ENCODE measurements at places on chromosomes 11 and 22.

- no peak for DNase-seq
Measured at GRCh38 chr11:10498426-10499250, 42.3 kb downstream of the RNF141 start.

- DNase-seq, result no peak
Measured at GRCh38 chr11:116862951-116863350, 25.5 kb upstream of the APOA1 start.

GRCh38 chr11:122108192-122108799 is 7.7 kb downstream of the BLID start:
- no peak for DNase-seq

GRCh38 chr22:48306785-48307510 is 1520.7 kb downstream of the BRD1 start:
- DNase-seq, result no peak

DNA sequence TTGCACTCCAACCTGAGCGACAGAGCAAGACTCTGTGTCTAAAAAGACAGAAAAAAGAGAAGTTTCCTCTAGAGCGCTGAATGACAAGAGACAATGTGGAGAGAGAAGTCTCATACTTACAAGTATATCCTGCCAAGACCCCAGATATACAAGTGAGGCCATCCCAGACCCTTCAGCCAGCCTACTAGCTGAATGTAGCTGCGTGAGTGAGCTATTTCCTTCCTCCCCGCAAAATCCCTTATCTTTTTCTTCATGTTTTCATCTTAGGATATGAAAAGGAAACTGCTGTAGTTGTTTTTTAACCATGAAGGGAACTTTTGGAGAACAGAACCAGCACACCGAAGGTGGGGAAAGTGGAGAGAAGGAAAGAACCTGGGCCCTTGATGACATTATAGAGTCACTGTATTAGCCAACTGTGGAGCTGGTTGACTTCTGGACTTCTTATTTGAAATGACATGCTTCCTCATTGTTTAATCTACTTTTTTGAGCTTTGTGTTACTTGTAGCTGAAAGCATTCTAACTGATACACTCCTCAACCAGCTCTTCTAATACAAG is 4.4 kb upstream of the DDX17 start:
- no peak for DNase-seq

DNA sequence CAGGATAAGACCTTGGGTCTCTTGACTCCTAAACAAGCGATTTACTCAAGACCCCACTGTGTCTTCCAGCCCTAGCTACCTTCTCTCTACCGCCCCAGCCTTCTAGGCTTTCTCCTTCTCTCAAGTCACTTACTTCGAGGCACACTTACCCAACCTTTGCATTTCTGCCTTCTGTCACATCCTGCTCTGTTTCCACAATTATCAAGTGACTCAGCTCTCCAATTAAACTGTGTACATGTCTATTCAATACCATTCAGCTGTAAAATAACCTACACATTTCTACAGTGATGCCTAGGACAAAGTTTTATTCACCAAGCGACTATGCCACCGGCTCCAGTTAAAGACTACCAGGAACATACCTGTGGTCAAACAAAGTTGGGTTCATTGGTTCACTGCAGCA is 69.0 kb downstream of the LARGE1 start:
- no peak for DNase-seq

- DNase-seq, result peak; percentile 47
Measured at GRCh38 chr22:26756675-26757293, 99.4 kb downstream of the MIAT start.

GRCh38 chr11:86209806-86210657 is 34.5 kb upstream of the EED start:
- no peak for DNase-seq

DNA sequence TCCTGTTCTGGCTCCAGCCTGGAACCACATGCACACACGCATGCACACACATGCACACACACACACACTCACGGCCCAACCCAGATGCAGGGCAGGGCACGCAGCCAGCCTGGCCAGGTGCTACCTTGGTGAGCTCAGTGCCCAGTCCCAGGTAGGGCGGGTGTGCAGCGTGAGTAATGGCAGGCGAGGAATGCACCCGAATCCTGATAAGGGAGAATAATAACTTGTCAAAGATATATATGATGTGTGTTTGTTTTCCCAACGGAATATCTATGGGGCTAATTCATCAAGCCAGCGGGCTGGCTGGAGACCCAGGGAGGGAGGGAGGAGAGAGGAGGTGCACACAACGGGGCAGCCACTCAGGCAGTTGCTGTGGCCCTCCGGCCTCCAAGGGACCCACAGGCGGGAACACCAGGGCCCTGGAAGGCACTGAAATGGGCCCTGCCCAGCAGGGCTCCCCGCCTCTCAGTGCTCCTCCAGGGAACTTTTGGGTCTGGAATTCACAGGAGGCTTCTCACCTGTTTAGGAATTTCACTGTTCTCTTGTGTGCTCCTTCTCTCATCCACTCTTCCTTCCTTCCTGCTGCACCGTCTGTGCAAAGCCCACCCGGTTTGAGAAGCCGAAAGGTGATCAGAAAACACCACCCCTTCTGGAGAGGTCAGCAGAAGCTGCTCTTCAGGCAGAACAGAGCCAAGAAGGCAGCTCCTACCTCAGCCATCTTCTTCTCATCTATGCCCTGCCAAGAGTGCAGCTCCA is 79.0 kb downstream of the BUD13 start:
- no peak for DNase-seq

DNA sequence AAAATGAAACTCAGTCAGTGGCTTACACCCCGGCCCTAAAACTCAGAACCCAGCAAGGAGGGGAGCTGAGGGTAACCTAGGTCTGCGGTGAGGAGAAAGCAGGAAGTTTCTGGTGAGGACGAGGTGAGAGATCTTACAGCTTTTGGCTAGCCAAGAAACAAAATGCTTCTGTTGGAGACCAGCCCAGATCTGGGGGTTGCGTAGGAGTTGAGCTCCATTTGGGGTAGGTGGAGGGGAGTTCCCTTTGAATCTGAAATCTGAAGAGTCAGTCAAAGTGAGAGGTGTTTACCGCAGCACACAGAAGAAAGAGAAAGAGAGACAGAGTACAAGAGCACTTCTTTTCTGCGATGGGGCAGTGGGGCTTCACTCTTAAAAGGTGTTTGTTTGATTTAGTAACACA is 29.6 kb downstream of the EHF start:
- DNase-seq, result peak; percentile 72

DNA sequence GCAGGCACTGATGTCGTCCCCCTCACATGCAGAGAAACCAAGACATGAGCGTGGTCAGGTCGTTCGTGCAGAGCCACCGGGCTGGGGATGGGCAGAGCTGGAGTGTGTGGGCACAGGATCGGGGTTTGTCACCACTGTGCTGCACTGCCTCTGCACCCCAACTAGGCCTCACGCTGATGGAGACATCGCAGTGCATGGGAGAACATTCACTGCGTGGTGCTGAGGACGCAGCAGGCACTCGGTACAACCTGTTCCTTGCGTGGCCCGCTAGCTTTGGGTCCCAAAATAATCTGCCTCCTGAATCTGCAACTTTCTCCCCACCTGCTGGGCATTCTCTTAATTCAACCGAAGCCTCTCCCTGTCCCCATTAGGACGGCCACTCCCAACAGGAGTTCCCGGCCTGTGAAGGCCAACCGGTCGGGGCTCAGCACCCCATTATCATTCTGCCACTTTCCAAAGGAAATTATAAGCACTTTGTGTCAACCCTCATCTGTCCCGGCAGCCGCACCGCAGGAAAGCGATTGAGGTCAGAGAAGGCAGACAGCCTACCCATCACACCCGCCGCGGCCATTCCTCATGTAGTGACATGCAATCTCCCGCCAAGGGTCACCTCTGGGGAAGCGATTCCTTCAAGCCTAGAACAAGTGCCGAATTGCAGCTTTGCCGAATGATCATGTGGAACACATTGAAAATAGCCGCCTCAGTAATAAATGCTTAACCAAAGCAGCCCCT is 490.4 kb downstream of the MN1 start:
- DNase-seq, result no peak

- no peak for DNase-seq
Measured at GRCh38 chr11:3867209-3868091, 12.0 kb downstream of the STIM1 start.

DNA sequence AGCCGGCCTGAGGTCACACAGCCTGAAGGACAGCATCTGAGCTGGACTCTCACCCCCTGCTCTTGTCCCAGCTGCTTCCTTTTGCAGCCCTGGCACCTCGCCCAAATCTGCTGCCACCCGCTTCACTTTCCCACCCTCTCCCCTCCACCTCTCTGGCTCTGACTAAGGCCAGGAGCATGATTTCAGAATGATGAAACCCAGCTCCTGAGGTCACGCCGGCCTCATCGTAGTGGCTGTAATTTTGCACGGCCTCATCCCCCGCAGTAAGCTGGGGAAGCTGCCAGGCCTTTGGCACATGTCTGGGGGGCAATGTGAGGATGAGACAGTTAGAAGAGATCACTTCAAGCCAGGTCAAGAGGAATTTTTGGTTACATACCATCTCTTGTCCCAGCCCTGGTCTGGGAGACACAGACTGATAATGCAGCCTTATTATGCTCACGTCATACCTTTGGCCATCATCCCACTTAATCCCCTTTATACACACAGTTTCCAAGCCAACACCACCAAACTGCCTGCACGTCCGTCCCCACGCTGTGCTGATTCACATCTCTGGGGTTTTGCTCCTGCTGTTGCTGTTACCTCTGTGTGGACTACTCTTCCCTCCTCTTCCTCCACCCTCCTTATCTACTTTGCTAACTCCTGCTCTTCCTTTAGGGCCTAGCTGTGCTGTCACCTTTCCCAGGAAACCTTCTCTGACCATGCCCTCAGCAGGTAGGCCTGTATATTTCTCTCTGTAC is 58.1 kb downstream of the CHRDL2 start:
- no peak for DNase-seq

DNA sequence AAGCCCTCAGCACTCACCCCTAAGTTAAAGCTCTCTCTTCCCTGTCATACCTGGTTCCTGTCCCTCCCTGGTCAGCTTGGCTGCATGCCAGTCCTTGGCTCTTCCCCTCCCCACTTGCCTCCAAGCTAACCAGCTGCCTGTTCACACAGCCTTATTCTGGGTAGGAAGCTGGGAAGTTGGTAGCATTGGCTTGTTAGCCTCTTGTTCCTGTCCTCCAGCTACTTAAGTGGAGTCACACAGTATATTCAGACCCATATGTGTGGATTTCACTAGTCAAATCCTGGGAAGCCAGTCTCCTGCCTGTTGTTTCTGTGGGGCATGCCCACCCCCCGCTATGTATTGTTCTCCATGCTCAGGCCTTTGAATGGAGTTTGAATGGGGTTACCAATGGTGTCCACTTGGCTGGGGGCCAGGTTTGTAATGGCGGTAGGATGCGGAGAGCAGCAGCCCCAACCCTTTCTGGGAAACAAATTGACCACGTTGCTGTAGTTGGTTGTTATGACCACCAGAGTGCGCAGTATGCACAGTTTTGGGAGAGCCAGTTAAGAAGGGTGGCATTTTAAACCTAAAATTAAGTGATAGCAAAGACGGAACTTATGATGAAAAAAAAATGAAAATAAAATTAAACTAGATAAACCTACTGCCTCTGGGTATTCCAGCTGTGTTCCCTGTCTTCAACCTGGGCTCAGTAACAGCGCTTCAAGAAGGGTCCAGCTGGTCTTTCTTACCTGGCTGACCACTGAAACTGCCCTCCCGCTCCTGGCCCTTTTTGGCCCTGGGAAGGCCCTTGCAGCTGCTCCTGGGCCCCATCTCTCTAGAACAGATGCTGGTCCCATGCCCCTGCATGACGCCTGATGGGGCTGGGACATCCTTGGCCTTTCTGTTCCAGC is 10.7 kb upstream of the RPS3 start:
- DNase-seq, result peak; percentile 64

DNA sequence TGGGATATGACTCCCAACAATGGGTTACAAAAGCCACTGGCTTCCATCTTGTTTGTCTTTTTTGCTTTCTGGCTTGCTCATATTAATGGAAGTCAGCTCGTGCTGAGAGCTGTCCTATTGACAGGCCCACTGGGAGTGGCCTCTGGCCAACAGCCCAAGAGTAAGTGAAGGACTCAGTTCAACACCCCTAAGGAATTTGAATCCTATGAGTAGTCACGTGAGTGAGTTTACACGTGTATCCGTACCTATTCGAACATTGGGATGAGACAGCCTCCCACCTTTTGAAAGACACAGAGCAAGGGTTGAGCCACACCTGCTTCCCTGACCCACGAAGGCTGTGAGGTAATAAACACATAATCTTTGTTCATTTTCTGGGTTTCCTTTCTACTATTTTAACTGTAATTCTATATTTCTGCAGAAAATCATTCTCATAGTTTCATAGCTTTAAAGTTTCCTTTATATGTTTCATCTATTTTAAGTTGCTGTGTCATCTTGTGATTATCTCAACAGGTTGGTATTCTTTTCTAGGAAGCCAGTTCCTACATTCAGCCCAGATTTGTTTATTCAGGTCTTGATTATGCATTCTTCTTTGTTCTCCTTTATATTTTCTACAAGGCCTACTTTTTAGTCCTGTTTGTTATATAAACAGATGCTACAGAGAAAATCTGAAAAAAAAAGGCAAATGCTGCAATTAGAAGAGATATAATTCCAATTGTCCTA is 802.3 kb downstream of the CNTN5 start:
- no peak for DNase-seq

- DNase-seq, result no peak
Measured at GRCh38 chr22:39419096-39419495, 19.5 kb downstream of the TAB1 start.

GRCh38 chr11:131064373-131064991 is 148.2 kb upstream of the SNX19 start:
- no peak for DNase-seq

GRCh38 chr11:79925570-79925969 is 484.7 kb upstream of the TENM4 start:
- no peak for DNase-seq

GRCh38 chr11:130427581-130428315 is 661 bp downstream of the ADAMTS8 start:
- DNase-seq, result no peak

- no peak for DNase-seq
Measured at GRCh38 chr11:112454841-112455240, 194.2 kb upstream of the PLET1 start.

- DNase-seq, result no peak
Measured at GRCh38 chr11:27857588-27857987, 157.3 kb upstream of the BDNF start.

GRCh38 chr11:62721994-62722393 is 5.3 kb downstream of the HNRNPUL2 start:
- DNase-seq, result no peak

DNA sequence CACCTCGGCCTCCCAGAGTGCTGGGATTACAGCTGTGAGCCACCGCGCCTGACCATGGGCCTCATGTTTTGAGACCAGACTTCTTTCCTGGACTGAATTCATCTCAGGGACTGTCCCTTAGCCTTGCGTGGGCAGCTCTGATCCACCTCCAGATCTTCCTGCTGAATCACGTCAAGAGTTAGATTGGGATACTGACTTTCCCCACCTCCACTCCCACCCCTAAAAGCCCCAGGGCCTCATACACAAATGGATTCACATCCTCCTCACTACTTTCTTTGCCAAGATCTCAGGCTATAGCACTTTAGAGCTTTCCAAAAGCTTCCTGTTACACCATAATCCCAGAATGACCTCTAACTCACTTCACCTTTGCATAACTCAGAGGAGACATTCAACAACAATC is 12.1 kb downstream of the CCDC87 start:
- DNase-seq, result no peak

DNA sequence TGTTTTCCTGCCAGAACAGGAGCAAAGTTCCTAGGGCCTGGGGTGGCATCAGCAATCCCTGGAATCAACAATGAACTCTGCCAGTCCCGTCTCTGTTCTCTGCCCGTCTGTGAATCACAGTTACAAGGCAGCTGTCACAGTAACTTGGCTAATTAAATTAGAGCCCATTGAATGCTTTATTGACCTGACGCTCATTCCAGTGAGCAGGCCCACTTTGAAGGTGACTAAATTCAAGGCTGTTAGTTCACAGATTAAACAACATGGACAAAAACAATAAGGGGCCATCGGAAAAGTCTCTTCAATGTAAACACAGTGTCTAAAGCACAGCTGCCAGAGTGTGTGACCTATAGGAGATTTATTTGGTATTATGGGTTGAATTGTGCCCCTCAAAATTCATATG is 17.7 kb upstream of the TMPRSS5 start:
- no peak for DNase-seq
